ENCODE measurements at places on chromosomes 4 and X. TPM values are rescaled to one million over a fixed set of nuclear protein-coding genes. Genes with fewer than 3 reads are reported as not detected.

FAT4 gene
- total RNA-seq: not detected

SPIN4 gene
- 5.4 TPM for total RNA-seq

DNA sequence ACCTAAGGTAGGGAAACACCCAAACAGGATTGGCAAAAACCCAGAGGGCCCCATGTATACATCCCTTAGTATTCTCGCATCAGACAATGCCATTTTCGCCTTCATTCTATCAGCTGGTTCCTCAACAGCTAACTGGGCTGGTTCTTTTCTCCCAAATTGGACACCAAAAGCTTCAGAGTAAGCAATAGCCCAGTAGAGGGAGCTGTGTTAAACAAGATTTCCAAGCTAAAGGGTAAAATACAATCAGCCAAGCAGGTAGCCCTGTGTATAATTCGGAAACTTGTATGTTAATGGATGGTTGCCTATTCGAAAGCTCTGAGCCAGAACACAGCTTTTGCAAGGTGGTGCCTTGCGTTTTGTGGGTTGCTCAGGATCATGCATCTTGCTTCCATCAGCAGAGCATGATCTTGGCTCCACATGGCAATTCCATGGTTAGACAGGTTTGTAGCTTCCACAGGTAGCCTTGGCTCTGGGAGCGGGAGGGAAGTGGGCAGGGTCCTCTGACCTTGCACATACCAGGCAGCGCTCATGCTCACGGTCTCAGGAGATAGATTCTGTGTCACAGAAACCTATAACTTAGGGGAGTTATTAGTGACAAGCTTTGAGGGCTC lies 115.2 kb upstream of the LNX1 start:
- H3K4me1 ChIP-seq: peaks cover 13% of the 10 kb centered on the region
- H3K4me3 ChIP-seq: no peak overlapping the region
- no peak for DNase-seq
- no peak overlapping the region for H3K27ac ChIP-seq
- peaks cover 22% of the 10 kb centered on the region for H3K27me3 ChIP-seq
- H3K36me3 ChIP-seq: no peaks in the 10 kb centered on the region

GRCh38 chr4:88166608-88167007 lies 8.2 kb upstream of the ABCG2 start:
- peaks cover 6% of the 10 kb centered on the region for H3K27me3 ChIP-seq
- no peak overlapping the region for H3K27ac ChIP-seq
- peaks cover 4% of the 10 kb centered on the region for H3K36me3 ChIP-seq
- H3K4me1 ChIP-seq: no peaks in the 10 kb centered on the region
- no peak for DNase-seq
- no peak overlapping the region for H3K4me3 ChIP-seq

DNA sequence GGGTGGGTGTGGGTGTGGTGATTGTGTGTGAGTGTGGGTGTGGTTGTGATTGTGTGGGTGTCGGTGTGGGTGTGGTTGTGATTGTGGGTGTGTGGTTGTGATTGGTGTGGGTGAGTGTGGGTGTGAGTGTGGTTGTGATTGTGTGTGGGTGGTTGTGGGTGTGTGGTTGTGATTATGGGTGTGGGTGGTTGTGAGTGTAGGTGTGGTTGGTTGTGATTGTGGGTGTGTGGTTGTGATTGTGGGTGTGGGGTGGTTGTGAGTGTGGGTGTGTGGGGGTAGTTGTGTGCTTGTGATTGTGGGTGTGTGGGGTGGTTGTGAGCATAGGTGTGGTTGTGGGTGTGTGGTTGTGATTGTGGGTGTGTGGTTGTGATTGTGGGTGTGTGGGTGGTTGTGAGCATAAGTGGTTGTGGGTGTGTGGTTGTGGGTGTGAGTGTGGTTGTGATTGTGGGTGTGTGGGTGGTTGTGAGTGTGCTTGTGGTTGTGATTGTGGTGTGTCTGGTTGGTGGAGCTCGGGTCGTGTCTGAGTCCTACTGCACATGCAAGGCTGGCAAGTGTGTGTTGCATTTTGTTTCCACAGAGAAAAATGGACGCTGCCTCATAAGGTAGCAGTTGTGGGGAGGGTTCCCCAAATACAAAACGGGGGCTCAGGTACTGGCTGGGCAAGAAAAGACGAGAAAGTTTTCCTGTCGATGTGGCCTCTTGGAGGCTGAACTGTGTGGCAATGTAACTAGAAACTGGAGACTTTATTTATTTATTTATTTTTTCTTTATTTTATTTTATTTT lies 116.7 kb downstream of the UBE2K start:
- DNase-seq: peak; percentile 48
- peaks cover 16% of the 10 kb centered on the region for H3K36me3 ChIP-seq
- no peaks in the 10 kb centered on the region for H3K27me3 ChIP-seq
- H3K4me3 ChIP-seq: peak overlapping the region; percentile 13

- H3K4me3 ChIP-seq: no peak overlapping the region
- H3K4me1 ChIP-seq: no peaks in the 10 kb centered on the region
- no peaks in the 10 kb centered on the region for H3K36me3 ChIP-seq
- no peaks in the 10 kb centered on the region for H3K27me3 ChIP-seq
- no peak overlapping the region for H3K27ac ChIP-seq
Measured at GRCh38 chr4:156556336-156556735, 415.3 kb downstream of the PDGFC start.

GRCh38 chr4:145722561-145722960 lies 42.6 kb downstream of the C4orf51 start:
- no peak for DNase-seq
- no peak overlapping the region for H3K27ac ChIP-seq
- H3K4me3 ChIP-seq: no peak overlapping the region
- peaks cover 27% of the 10 kb centered on the region for H3K4me1 ChIP-seq

GRCh38 chr4:81062001-81062400 lies 31.5 kb downstream of the BMP3 start:
- H3K27me3 ChIP-seq: peaks cover 12% of the 10 kb centered on the region
- no peak for DNase-seq
- H3K27ac ChIP-seq: no peak overlapping the region
- H3K4me1 ChIP-seq: no peaks in the 10 kb centered on the region
- H3K4me3 ChIP-seq: no peak overlapping the region

DNA sequence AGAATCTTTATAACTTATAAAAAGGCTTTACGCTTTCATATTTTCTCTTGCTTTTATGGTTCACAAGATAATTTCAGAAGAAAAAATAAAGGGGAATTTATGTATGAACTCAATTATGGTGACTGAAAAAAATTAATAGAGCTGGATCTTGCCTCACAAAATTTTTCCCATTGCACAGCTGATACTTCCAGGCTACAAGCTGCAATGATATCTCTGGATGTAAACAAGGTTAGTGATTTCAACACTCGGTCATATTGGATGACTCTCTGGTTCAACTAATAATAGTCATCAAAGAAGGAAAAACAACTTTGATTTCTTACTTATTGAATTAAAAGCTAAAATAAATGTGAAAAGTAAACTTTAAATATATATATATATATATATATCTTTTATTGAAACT lies 868.0 kb downstream of the FAT4 start:
- H3K27ac ChIP-seq: no peak overlapping the region
- no peak for DNase-seq
- H3K4me1 ChIP-seq: no peaks in the 10 kb centered on the region
- no peaks in the 10 kb centered on the region for H3K27me3 ChIP-seq
